Spinal cord (tissue), 10 donors: ENCODE measurements at places on chromosomes 7 and 10.

DNA sequence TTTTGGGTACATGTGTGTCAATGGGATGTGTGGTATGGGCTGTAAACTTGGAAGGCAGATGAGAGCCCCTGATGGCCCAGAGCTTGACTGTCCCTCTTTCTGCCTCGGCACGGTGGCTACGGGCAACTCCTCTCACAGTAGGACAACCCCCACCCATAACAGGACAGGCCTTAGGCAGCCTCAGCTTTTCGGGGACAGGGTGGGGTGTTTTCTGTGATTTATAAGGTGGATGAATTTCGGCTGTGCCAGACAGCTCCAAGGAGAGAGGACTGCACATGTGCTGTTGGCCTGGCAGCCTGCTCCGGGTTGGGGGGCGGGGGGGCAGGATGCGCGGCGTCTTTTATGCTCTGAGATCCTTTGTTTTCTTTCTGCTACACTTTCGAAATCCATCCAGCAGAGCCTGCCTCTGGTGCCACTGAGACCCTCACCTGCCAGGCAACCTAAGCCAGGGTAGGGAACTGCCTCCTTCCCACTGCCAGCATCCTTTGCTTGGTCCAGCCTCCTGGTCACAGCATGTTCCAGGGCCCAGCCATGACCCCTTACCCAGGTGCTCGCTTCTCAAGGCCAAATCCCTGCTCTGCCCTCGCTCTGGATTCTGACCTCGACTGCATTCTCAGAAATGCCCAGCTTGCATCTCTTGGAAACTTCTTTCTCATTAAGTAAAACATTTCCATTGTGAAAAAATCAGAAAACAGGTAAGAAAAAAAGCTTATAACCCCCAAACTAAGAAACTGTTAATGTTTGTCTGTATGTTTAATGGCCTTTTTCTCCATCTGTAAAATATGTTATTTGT, 15.4 kb upstream of the BTBD16 start:
- no peak for DNase-seq

DNA sequence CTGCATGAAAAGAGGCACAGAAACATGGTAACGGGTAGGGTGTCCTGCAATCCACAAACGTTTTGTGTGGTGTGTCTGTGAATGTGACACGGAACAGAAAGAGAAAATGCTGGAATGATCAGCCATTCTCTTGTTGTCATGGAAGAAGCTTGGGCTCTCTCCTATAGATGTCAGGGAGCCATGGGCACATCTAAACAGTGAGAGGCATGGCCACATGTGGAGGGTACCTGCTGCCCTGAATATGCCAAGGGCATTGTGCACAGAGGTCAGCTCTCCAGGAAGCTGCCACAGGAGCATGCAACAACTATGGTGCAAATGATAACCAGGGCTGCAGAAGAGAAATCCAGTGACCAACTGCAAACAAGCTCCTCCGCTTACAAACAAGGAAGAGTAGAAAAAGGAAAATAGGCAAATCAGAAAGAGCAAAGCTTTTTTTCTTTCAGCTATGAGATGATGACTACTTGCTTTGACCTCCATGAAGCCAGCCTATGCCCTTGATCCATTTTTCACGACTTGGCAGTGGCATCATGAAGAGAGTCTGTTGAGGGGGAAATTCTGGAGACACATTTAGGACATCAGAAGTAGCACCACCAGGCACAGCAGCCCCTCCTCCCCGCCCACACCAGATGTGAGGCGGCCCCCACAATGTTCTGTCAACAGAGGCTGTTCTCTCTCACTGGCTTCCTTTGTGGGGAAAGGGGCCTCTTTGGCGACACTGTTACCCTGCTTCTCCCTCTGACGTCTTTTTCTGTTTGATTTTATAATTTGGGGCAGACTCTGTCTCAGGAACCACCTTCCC, 4.8 kb upstream of the PDE1C start:
- DNase-seq = no peak

- peak; percentile 71 for DNase-seq
Observed at GRCh38 chr10:132735923-132736391, 50.0 kb downstream of the NKX6-2 start.

- no peak for DNase-seq
Observed at GRCh38 chr7:54778696-54779540, 19.9 kb upstream of the SEC61G start.

GRCh38 chr7:5776894-5777660, 4.4 kb downstream of the RNF216 start:
- no peak for DNase-seq

DNA sequence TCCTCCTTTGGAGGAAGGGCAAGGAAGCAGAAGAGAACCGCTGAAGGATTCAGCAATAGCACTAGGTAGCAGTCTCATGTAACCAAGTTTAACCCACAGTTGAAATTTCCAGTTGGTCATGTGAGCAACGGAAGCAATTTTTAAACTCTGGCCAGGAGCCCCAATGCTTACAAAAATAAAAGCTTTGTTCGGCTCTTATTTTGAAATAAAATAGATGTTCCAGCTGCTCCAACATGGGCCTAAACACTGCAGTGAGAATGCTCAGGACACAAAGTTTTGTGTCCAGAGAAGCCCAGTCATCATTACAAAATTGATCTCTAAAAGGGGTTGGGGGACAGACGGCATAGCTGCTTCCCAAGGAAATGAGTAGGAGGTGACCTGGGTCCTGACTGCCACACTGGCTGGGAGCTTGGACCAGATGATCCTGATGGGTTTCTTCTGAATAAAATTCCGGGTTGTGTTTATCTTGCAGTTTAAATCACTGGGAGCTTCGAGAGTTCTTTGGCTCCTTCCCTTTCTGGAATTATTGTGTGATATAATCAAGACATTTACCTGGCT, 452 bp upstream of the TMEM140 start:
- DNase-seq = no peak

DNA sequence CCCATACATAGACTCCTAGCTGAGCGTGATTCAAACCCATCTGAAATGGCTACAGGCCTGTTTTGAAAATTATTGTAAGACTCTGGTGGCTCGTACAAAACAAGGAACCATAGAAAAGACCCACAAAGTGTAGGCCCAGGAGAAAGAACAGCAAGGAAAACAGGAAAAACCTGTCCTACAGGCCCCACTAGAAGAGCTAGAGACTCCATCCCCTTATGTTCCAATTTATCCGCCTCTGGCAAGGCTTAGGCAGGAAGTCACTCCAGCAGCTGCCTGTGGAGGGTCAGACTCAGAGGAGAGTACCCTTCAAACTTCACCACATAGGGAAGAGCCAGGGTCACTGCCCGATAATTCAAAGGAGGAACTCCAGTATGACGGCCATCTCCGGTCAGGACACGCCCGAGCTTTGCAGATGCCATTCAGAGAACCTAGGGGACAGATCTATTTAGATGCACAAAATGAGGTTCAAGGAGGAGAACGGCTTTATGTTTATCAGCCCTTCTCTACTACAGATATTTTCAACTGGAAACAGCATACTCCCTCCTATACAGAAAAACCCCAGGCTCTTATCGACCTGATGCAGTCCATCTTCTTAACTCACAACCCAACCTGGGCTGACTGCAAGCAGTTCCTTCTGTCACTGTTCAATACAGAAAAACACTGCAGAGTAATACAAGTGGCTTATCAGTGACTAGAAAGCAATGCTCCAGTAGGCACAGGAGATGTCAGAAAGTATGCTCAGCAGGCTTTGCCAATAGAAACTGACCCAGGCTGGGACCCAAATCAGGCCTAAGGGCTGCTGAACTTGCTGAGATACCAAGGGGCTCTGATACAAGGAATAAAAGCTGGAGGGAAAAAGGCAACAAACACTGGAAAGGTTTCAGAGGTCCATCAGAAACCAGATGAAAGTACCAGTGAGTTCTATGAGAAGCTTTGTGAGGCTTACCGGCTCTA, 8.6 kb upstream of the ZNF33B start:
- no peak for DNase-seq

DNA sequence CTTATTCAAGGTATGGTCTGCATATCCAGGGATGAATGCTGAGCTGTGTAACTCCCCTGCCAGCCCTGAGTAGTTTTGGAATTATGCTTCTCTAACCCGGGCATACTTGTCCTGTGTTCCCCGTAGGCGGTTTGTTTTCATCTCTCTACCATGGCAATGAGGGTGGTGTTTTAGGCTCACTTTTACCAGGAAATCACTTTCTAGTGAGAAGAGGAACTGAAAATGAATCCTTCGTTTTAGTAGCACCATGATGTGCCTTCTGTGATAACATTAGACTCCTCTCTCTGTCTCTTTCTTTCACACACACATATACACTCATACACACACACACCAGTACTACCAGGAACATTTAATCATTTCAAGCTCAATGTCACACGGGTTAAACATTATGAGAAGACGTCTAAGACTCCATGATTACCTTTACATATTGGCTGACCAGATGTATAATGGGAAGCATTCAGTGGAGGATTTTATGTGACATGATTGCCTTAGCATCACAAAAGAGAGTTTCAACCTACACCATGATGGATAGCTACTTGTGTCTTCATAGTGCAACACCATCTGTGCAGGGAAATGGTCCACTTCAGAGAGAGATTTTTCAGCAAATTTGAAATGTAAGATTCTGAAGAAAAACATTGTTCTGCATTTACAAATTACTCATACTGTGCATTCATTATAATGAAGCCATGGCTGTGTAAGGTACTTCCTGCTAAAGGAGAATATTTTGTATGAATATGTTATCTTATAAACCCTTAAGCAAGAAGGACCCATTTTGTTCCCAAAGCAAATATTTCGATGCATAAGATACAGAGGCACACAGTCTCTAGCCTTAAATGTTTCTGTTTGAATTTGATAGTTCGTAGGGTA, 31.0 kb upstream of the PFKP start:
- no peak for DNase-seq

GRCh38 chr7:107922886-107923285, 31.9 kb downstream of the DLD start:
- DNase-seq = no peak

DNA sequence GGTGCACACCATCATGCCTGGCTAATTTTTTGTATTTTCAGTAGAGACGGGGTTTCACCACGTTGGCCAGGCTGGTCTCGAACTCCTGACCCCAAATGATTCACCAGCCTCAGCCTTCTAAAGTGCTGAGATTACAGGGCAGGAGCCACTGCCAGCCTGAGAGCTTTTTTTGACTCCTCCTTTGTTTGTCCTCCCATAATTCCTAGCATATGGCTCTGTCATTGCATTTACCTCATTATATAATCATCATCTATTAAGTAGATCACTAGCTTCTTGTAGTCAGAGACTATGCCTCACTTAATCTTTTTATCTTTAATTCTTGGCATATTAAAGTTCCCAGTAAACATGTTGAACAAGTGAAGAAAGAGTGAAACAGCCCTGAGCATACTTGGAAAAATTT, 82.1 kb downstream of the CPEB3 start:
- no peak for DNase-seq

GRCh38 chr10:25113191-25114035, 61.4 kb upstream of the GPR158 start:
- peak; percentile 82 for DNase-seq

DNA sequence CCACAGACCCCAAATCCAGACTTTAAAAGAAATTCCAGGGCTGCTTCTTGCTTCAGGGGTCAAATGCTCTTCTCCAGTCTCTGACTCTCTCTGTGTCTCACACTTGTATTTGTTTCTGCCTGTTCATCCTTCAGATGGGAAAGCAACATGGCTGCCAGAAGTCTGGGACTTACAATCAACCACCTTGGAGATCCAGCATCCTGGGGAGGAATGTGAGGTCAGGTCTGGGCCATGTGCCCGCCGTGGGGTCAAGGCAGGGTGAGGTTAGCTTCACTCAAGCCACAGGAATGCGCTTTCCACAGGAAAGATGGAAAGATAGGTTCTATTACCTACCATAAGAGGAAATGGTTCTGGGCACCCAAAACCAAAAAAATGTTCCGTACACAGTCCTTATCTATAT, 34.3 kb upstream of the NPVF start:
- DNase-seq = no peak

- DNase-seq = peak; percentile 18
Observed at GRCh38 chr10:6014241-6014761, 37.0 kb upstream of the IL15RA start.

GRCh38 chr10:124044143-124044862, 49.1 kb downstream of the CHST15 start:
- DNase-seq = no peak

- no peak for DNase-seq
Observed at GRCh38 chr10:35896001-35896400, 253.9 kb upstream of the FZD8 start.

DNA sequence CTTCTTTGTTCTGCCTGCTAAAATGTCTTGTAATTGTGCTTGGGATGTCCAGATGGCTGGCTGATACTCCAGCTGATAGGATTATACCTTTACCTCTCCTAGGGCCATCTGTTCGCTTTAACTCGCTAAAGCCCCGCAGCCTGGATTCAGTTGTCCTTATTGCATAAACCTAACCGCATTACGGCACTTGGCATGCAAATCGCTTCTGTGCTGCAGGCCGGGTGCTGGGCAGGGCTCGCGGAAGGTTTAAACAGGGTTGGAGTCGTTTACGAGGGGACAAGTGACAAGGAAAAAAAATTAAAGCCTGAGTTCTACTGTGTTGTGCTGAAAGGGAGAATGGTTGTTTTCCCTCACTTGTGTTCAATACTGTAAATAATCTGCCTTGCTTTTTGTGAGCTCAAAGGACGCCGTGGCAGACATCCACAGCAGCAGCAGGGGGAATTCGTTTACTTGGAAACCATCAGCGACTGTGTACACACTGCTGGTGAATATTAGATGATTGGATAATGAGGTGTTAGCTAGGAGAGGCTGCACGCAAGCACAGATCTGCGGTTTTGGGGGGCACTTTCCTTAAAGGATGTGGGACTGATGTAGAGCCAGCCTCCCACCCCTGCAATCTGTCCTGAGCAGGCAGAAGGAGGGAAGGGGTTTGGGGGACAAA, 93.0 kb downstream of the EBF3 start:
- DNase-seq = no peak

DNA sequence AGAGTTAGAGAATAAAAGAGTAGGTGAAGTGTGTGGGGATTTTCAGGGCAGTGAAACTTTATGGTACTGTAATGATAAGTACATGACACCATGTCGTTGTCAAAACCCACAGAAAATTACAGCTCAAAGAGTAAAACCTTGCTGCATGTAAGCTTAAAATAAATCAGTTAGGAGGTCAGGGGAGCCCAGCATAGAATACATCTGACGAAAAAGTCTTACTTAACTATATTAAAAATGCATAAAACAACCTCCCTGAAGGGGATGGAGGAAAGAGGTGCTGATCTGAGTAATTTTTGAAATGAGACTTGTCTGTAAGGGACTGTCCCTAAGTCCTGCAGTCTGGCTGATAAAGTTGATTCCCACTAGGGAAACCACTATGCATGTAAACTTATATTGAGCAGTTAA, 49.8 kb upstream of the AKR1E2 start:
- no peak for DNase-seq
